ENCODE measurements at places on chromosomes 1 and 21. TPM values are rescaled to one million over a fixed set of nuclear protein-coding genes. Genes with fewer than 3 reads are reported as not detected.

- no peak for DNase-seq
Measured at GRCh38 chr1:190399233-190399632, 78.4 kb downstream of the BRINP3 start.

- no peak for DNase-seq
Measured at GRCh38 chr1:171468120-171468750, 17.1 kb upstream of the PRRC2C start.

DNA sequence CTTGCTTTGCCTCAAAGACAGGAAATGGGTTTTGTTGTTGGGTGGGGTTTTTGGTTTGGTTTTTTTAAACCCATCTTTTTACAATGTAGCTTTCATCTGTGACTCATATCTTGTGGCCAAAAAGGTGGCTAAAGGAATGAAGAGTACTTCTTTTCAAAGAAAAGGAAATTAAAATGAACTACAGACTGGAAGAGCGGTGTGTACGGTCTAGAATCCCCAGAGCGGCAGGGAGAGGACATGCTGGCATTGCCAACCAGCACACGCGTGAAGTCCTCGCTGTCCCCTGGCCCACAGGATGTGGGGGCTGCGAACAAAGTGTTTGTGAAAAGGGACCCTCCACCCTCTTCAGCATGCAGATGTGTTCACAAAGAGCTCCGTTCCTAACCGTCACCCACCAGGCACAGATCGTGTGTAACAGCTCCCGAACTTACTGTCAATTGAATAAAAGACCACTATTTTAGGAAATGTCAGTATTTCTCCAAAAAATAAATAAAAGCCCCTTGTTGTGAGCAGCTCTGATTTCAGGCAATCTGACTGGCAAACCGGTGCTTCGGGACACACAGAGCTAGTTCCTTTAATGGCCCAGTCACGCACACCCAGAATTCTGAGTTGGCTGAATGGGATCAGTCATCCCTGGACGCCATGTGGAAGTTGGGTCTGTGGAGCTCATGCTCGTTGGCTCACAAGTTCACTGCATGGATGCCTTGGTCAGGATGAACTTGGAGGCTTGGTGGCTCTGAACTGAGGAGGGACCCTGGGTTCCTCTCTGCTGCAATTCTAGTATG, 602.9 kb downstream of the NPHP4 start:
- DNase-seq, result no peak

- DNase-seq, result peak; percentile 92
Measured at GRCh38 chr1:115282807-115283208, 55.2 kb downstream of the NGF start.

DNA sequence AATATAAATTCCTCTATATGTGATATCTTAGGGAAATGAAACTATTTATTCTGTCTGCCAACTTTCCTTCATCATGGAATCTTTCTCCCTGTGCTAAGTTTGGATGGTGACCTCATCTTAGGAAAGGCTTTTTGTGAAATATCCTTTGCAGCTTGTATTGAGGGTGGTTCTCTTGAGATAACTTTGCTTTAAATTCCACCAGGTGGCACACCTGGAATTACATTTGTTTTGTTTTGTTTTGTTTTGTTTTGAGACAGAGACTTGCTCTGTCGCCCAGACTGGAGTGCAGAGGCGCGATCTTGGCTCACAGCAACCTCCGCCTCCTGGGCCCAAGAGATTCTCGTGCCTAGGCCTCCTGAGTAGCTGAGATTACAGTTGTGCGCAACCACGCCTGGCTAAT, 7.6 kb upstream of the CD1A start:
- DNase-seq, result no peak

DNA sequence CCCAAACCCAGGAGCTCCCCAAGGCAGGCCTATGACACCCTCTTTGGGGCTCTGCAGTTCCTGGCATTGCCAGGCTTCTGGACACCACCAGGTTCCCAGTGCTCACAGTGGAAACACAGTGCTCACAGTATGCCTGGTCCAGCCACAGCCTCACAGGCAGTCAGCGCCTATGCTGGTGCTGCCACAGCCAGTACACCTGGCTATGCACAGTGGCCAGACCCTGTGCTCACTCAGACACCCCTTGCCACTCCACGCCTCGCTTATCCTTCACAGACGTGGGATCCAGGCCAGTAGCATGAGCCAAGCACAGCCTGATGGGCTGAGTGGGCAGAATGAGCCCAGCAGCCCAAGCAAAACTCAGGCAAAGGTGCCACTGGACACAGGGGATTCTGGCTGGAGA, 579.2 kb upstream of the ADGRL2 start:
- peak; percentile 60 for DNase-seq

GRCh38 chr1:218718206-218718605, 373.1 kb downstream of the TGFB2 start:
- no peak for DNase-seq

DNA sequence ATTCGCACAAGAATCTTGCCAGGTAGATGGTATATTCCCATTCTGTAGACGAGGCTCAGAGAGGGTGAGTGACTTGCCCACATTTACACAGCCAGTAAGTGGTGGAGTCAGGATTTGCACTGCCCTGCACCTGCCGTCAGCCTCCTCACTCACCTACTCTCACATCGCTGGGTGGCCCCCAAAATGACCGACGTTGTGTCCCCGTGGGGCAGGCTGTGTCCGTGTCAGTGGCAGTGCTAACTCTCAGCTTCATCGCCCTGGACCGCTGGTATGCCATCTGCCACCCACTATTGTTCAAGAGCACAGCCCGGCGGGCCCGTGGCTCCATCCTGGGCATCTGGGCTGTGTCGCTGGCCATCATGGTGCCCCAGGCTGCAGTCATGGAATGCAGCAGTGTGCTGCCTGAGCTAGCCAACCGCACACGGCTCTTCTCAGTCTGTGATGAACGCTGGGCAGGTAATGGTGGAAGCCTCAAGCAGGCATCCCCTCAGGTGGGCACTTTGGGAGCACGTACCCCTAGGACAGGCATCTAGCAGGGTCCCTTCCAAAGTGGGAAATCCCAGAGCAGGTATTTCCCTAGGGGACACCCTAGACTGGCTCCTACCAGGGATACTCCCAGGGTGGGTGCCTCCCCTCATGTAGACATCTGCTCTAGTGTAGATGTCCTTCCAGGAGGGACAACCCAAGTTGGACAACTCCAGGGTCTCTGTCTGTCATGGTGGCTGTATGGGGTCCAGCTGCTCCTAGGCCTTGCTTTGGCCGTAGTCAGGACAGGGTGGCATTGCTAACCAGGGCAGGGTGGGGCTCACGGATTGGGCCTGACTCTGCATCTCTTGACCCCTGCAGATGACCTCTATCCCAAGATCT, 3.4 kb downstream of the HCRTR1 start:
- peak; percentile 75 for DNase-seq

DNA sequence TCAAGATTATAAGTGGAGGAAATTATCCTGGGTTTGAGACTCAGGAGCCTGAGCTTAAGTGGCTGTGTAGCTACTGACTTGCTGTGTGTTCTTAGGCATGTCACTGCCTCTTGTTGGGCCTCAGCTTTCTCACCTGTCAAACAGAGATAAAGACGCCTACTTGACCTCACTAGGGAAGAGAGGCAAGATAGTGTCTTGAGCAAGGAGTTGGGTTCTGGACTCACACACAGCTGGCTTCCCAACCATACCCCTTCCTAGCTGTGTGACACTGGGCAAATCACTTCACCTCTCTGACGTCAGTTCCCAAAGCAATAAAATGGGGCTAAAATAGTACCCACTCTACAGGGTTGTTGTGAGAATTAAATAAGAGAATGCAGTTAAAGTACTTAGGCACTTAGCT, 11.6 kb upstream of the EPB41 start:
- DNase-seq, result peak; percentile 9

- no peak for DNase-seq
Measured at GRCh38 chr1:243596431-243597062, 253.5 kb downstream of the AKT3 start.

DNA sequence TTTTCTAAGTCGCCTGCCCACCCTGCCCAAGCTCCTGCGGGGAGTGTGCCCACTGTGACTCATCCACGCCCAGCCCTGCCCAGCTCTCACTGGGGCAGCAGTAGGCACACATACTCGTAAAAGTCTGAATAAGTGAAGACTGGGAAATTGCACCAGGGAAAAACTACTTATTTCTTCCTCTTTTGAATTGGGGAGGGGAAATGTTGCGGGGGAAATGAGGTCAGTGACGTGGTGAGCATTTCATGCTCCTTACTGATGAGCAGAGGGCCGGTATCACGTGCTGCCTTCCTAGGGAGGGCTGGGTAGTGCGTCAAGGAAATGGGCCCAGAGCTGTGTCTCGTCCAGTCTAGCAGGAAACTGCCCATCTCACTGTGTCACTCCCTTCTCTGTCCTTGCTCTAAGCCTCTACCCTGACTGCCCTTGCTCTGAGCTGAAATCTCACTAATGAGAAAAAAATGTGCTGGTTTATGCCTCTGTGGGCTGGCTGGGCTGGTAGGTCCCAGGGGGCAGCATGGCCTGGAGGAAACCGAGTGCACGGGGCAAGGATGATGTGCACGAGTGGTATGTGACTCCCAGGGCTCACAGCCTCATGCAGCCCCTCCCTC, 13.5 kb upstream of the TNFRSF1B start:
- peak; percentile 92 for DNase-seq

- DNase-seq, result no peak
Measured at GRCh38 chr1:92864131-92864530, 32.3 kb downstream of the RPL5 start.

GRCh38 chr1:89632657-89633247, at the start of gene LRRC8C:
Gene LRRC8C (plus strand): TSS chr1:89633120. CDS start chr1:89686474, 53,354 bp downstream.
- DNase-seq, result peak; percentile 95

- no peak for DNase-seq
Measured at GRCh38 chr1:150514913-150515327, 632 bp upstream of the FALEC start.

DNA sequence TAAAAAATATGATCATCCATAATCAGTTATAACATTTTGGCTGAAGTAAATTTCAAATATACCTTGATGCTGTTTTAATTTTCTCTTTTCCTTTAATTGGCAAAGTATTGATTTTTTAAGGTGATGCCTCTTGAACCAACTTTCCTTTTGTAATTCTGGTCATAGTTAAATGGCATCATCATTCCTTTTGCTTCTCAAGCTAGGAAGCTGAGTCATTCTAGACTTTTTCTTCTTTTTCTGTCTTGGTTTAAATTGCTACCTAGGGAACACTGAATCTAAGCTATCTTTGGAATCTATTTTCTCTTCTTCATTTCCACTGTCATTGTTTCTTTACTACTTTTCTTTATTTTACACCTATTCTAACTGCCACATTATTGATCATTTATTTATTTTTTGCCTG, 162.7 kb downstream of the HMCN1 start:
- no peak for DNase-seq

DNA sequence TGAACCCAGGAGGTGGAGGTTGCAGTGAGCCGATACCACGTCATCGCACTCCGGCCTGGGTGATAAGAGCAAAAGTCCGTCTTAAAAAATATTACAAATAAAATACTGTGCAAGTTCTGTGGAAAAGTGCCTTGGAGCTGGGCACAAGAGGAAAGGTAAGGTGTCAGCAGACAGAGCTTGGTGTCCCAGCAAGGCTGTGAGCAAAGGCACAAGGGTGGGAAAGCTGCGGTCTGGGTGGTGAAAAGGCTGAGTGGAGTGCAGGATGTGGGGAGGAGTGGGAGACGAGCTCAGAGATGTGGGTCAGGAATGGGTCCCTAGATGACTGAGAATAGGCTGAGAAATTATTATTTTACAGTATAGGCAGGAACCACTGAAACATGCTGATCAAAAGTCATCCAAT, 150.6 kb downstream of the RHOU start:
- DNase-seq, result no peak

GRCh38 chr1:72283307-72284083, 1.2 kb upstream of the NEGR1 start:
- peak; percentile 90 for DNase-seq

- no peak for DNase-seq
Measured at GRCh38 chr1:160114085-160114484, 1.5 kb upstream of the ATP1A2 start.

DNA sequence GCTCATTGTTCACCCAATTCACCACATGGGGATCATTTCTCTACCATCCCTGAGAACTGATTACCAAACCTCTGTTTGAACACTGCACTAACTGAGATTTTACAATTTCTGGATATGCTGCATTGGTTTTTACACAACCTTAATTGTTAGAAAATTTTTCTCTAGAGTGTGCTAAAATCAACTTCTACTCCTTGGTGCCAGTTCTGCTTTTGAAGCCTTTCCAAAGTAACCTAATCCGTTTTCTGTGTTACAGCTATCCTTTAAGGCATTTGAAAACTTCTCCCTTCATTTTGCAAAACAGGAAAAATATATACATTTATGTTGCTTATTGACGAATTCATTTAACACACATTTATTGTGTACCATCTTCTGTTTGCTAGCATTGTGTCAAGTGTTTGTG, 23.7 kb downstream of the SMAP2 start:
- no peak for DNase-seq

DNA sequence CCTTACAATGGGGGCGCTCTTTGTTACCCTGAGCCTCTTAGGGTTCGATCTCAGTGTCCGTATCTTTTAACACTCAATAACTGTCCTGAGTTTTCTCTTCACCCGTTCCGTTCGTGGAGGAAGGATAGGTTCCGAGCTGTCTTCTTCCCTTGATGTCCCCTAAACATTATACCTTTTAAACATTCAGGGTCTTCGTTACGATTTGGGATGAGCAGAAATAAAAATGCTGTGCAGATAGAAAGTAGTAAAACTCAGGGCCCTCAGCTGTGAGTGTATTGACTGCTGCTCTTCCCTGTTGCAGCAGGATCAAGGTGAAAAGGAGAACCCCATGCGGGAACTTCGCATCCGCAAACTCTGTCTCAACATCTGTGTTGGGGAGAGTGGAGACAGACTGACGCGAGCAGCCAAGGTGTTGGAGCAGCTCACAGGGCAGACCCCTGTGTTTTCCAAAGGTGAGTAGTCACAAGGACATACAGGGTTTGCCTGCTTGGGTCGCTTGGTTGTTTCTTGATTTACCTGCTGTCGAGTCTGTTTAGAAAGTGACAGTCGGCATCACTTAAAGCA, 784 bp downstream of the RPL11 start:
- no peak for DNase-seq

DNA sequence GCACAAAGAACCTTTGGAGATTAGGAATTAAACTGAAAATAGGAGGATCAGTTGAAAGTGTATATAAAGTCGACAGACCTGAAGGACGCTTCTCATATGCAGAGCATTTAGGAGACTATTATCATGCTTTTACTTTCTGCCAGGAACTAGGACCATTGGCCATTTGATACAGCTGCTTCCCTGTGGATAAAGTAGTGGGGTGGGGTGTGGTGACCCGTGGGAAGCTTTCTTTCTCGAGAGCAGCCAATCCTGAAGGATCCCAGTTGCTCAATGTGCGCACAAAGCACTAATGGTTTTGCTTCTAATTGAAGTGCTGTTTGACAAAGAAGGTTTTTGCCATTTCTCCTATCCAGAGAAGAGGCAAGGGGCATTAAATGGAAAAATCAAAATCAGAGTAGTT, 14.9 kb upstream of the CD55 start:
- DNase-seq, result no peak

MPZL1 gene
- 120 TPM for total RNA-seq

PLA2G2D gene
- total RNA-seq, result not detected

C1orf216 gene
- 18.0 TPM for total RNA-seq

NTRK1 gene
- 3.9 TPM for total RNA-seq

HTR6 gene
- not detected for total RNA-seq

DPT gene
- total RNA-seq, result 121 TPM

MX2 gene
- 20.4 TPM for total RNA-seq

CD84 gene
- 6.9 TPM for total RNA-seq

ANXA9 gene
- total RNA-seq, result not detected

TESK2 gene
- total RNA-seq, result 2.8 TPM

All from posterior vena cava (tissue), 2 donors.